ENCODE measurements at places on chromosomes 7 and 10.

- DNase-seq, result no peak
Measured at GRCh38 chr7:134850066-134850465, 70.6 kb downstream of the CALD1 start.

- no peak for DNase-seq
Measured at GRCh38 chr10:52729271-52730104, 43.1 kb downstream of the MBL2 start.

DNA sequence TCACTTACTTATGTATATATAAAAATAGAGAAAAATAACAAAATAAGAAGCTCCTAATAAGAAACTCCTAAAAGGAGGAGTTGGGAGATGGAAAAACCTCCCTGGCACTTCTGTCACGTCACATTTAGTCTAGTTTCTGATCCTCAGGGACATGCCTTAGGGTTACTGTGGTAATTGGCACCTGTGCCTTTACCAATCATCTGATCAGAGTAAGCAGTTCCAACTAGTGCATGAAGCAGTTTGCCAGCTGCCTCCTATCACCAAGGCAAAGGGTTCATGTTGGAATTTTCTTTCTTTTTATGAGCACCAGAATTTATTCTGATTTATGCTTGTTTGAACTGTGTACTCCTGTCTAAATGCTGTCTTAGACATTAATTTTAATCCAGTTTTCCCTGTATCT, 49.9 kb downstream of the ARL4A start:
- DNase-seq, result no peak

DNA sequence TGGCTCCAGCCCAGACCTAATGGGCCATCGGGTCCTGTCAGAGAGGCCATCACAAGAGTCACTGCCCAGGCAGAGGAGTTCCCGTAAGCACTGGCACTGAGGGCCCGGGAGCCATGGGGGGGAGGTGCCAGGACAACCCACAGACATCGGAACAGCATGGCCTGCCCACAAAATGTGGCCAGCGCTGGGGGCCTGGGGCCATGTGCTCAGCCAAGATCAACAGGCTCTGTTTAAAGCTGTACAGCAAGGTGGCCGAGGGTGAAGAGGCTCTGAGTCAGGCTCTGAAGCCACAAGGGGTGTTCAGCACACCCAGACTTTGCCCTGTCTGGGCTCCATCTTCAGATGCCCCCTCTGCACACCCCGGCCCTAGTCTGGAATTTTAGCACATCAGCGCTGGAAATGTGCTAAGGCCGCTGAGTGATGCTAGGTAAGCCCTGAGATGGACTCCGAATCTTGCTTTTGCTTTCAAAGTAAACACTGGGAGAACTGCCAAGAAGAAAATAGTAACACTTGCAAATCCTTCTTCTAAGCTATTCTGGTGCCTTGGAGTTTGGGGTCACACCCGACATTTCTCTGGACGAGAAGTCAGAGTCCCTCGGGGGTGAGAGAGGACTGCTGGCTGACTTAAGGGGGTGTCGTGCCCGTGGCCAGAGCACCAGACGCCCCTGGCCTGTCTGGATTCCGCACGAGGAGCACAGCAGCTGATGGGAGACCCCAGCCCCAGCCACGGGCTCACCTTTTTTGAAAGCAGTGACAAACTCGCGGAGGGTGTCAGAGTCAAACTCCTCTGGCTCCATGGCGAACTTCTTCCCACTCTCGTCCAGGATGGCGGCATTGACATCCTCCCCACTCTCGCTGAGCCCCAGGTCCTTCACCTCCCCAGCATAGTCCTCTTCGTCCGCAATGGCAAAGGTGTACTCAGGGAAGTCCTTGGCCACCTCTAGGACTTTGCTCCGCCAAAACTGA, 23.6 kb downstream of the PDIA4 start:
- DNase-seq, result no peak

DNA sequence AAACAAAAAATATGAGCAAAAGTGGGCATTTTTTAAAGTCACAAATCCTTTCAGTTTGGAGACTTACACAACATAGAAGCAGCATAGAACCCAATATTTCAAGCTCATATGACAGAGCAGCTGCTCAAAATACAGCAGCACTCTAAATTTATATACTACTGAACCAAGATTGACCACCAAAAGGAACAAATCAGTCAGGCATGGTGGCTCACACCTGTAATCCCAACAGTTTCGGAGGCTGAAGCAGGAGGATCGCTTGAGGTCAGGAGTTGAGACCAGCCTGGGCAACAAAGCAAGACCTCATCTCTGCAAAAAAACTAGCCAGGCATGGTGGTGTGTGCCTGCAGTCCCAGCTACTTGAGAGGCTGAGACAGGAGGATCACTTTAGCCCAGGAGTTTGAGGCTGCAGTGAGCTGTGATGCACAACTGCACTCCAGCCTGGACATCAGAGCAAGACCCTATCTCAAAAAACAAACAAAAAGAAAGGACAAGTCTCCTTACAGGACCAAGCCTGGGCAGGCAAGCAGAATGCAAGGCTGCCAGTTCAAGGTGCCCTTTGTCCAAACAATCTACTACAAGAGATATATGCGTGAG, 40.0 kb downstream of the PARD3 start:
- DNase-seq, result no peak

DNA sequence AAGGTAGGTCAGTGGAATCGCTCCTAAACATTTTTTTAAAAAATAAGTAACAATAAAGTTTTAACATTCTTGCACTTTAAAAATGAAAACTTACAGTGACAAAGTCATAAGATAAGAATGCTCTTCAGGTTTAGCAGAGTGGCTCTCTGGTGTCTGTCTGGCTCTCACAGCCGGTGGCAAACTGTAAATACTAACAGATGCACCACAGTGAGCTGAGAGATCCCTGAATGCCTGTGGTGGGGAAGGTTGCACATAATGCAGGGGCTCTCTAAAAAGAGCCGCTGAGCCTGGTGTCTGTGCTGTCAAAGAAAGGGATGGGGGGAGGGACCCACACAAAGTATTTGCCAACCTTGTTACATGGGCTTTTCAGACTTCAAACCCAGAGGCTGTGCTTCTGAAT, 498.3 kb downstream of the CCSER2 start:
- no peak for DNase-seq

DNA sequence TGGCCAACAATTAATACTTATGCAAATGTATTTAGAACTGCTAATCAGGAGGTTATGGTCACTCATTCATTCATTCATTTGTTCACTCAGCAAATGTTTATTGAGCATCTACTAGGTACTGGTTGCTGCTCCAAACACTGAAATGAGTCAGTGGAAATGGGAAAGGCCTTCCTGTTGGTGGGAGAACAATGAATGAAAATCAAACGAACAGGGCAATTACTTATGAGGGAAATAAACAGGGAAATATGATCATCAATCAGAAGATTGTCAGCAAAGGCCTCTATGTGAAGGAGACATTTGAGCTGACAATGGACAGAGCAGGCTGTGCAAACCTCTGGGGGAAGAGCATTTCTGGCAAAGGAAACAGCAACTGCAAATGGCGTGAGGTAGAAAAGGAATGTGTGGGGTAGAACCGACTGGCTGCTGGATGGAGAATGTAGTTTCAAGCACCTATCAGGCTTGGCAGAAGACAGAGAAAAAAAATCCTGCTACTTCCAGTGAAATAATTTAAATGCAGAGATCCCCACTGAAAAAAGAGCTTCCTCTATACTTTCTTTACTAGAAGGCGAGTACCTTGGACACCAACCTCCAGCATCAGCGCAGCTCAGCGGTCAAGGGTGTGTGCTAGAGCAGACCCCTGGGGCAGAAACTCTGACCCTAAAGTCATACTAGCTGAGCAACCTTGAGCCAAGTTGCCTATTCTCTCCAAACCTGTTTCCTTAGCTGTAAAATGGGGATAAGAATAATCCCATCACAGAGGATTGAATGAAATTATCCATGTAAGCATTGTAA, 108.8 kb upstream of the EEPD1 start:
- DNase-seq, result no peak

DNA sequence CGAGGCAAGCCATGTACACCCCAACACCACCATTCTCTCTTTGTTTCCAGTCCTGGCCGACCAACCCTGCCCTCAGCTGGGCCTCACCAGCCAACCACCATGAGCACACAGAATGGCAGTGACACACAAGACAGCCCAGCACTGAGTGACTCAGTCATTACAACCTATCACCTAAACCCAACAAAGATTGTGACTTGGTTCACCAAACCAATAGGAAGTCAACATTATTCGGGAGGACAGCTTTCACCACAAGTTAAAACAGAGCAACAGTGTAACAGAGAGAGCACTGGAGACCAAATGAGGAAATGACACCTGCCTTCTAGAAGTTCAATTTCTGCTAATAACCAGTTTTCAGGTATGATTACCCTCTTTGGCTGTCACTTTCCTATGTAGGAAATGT, 72.1 kb downstream of the DNMBP start:
- DNase-seq, result no peak

GRCh38 chr7:32943252-32944030, 13.8 kb upstream of the FKBP9 start:
- DNase-seq, result no peak
